ENCODE measurements at places on chromosomes 13 and 19.

DNA sequence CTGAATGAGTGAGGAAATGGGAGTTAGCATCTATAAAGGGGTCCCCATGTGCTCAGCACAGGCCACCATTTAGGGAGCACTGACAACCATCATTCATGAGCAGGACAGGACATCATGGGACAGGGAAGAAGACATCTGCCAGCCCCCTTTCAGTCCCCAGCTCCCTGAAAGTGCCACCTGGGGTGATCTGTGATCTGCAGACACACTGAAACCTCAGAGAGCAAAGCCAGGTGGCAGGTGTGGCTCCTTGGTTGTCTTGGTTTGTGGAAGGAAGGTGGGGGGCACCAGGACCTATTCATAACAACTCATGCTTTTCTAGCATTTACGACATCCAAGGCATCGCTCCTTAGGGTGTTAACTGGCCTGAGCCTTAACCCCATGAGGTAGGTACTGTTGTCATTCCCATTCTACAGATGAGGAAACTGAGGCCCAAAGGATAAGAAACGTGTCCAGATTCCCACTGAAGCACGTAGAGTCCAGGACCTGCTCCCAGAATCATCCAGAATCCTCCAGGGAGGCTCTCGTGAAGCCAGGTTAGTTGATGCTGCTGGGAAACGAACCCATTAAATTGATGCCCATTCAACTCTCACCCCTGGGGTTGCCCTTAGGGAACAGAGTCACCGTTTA, 5.8 kb downstream of the KDELR1 start:
- no peak for DNase-seq

- no peak for DNase-seq
Observed at GRCh38 chr13:91533354-91533753, 134.9 kb downstream of the GPC5 start.

GRCh38 chr19:22261596-22261995, 24.6 kb upstream of the ZNF729 start:
- DNase-seq, result no peak

- DNase-seq, result no peak
Observed at GRCh38 chr13:30978981-30979956, 46.8 kb downstream of the TEX26 start.

GRCh38 chr13:100108913-100109507, 20.1 kb downstream of the PCCA start:
- DNase-seq, result no peak

DNA sequence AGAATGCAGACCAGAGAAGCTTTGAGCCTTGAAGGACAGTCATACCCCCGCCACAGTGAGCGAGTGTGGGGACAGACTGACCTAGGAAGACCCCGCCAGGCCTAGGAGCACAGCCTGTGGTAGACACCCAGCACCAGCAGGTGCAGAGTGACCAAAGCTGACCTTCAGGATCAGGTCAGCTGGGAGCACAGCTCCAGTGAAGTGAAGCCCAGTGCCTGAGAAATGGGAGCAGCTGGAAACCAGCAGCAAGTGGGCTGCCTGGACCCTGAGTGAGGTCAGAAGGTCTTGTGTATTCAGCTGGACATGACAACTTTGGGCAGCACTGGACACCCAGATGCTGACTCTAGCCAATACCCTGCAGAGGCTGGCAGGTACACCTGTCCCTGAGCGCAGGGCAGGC, 268.9 kb downstream of the TEX29 start:
- DNase-seq, result no peak

DNA sequence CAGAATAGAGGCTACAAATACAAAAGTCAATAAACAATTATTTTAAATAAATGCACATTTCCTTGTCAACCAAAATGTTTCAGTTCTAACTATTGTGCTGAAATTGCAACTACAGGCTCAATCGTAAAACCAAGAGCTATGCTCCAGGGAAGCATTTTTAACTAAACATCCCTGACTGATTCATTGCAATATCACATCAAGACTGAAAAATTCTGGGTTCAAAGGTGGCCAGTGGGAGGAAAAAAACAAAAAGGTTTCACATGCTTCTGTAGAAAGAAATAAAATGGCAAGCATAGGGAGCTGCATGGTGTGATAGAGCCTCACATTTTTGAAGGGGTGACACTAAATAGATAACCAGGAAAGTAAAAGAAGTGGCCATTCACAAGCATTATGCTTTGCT, 862.8 kb downstream of the PCDH9 start:
- DNase-seq, result no peak

GRCh38 chr13:65336087-65336749, 1893.9 kb downstream of the PCDH9 start:
- DNase-seq, result no peak

Data from tibial artery (tissue), 4 donors.